ENCODE measurements at places on chromosomes 13 and 19.

DNA sequence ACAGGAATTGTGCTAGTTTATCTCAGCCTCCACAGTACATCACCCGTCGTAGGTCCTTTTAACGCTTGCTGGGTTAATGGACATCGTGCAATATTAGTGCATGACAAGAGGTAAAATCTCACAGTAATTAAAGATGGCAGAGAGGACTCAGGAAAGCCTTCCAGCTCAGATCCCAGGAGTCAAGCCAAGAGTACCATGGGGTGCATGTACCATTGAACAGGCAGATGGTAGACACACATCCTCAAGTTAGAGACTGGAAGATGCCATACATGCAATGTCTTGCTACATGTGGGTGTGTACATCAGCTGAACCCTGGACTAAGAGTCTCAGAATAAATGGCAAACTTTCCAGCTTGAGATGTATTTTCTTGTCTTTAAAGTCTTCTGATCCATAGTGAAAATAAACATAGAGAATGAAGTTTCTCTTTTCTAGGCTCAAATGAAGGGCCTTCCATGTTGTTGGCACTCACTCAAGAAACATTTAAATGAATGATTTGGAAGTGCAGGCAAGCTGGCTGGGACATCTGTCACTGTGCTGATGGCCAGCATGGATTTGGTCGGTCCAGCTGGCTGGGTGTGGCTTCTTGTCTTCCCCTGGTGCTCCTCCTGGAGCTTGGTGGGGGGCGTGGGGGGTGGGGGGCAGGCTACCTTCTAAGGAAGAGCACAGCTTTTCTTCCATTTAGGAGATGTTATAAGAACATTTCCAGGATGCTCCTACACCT, 290.9 kb upstream of the MAB21L1 start:
- DNase-seq, result no peak

- DNase-seq, result no peak
Measured at GRCh38 chr13:53311561-53311960, 282.9 kb downstream of the OLFM4 start.

DNA sequence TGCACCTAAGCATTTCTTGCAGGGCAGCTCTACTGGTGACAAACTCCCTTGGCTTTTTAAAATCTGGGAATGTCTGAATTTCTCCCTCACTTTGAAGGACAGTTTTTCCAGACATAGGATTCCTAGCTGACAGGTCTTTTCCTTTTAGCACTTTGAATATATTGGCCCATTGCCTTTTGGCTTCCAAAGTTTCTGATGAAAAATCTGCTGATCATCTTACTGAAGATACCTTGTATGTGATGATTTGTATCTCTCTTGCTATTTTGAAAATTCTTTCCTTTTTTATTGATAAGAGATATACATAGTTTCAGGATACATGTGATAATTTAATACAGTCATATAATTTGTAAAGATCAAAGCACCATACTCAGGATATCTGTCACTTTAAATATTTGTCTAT, 211.1 kb downstream of the ZIC5 start:
- DNase-seq, result no peak

DNA sequence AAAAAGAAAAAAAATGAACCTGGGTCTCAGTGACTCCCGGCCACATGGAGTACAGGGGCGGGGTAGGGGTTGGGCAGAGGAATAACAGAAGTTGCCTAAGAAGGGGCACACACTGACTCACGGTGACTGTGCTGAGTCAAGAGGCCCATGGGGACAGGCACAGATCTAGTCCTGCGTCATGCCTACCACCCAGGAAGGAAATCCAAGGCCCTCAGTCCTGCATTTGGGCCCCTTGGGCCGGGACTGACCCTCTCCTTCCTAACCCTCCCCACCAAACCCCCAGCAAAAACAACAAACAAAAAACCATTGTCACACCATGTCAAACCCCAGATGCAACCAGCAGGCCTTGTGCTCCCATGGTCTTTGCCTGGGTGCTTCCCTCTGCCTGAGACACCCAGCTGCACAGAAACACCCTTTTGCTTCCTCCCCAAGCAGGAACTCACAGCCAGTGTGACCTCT, 9.6 kb upstream of the NOTCH3 start:
- DNase-seq, result peak; percentile 93

DNA sequence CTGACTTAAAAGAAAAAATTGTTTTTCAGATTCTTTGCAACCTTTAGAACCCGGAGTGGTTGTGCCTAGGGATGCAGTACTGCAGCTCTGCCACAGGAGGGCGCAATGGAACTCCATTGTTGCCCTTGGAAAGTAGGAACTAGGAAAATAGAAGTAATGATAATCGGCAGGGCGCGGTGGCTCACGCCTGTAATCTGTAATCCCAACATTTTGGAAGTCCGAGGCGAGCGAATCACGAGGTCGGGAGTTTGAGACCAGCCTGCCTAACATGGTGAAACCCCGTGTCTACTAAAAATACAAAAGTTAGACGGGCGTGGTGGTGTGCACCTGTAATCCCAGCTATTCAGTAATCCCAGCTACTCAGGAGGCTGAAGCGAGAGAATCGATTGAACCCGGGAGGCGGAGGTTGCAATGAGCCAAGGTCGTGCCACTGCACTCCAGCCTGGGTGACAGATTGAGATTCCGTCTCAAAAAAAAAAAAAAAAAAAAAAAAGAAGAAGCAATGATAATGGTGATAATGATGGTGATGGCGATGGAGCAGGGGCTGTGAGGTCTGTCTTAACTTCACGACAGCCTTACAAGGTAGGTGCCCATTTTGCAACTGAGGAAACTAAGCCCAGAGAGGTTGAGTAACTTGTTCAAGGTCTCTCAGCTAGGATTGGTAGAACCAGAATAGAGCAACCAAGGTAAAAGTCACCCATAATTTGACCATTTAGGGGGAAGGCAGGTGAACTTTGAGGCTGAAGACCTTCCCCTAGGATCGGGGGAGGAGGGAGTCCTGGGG, 5.5 kb upstream of the ADAMTS10 start:
- no peak for DNase-seq

- DNase-seq, result peak; percentile 61
Measured at GRCh38 chr13:112244495-112245177, 131.5 kb upstream of the SPACA7 start.

- DNase-seq, result no peak
Measured at GRCh38 chr19:44718441-44719261, 19.7 kb downstream of the CEACAM16 start.

DNA sequence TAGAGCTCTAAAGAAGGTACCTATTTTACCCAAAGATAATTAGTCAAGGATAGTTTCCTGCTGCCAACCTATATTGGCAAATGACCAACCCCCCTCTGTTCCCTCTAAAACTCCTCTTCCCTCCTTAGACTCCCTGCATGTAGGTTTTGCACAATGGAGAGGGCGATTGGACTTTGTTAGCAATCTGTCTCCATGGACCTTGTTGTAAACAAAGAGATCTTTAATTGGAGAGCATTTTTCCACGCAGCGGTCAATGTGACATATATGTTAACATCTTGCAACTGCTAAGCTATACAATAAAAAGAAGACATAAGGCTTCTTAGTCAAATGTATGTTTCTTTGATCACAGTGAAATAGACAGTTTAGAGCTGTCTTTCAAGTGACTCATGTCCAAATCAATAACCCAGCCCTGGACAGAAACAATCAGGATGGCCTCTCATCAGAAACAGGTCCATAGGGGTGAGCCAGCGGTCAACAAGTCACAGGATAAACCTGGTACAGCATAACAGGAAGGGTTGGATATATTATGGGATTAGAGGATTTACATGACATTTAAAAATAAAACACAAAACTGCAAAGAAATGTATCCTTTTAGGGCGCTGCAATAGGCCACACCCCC, 69.7 kb upstream of the UBL3 start:
- no peak for DNase-seq

- DNase-seq, result no peak
Measured at GRCh38 chr19:16026131-16026530, 50.2 kb upstream of the TPM4 start.

DNA sequence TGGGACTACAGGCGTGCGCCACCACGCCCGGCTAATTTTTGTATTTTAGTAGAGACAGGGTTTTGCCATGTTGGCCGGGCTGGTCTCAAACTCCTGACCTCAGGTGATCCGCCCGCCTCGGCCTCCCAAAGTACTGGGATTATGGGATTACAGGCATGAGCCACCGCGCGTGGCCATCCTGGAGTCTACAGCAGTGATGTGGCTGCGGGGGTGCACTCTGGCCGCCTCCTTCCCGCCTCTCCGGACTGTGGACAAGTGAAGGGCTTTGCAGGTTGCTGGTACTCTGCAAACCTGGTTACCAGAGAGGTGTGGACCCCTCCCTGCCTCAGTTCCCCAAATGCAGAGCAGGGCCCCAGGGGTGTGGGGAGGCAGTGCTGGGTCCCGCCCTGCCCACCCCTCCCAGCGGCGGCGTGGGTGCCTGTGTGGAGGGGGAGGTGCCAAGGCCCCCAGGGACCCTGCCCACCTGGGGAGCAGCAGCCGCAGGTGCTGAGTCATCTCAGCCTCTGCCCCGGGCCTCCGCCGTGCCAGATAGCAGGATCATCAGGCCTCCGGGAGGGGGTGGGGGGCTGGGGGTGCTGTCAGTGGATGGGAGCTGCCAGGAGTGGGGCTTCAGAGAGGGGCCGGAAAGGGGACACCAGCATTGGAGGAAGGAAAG, 23.1 kb downstream of the ARID3A start:
- no peak for DNase-seq

DNA sequence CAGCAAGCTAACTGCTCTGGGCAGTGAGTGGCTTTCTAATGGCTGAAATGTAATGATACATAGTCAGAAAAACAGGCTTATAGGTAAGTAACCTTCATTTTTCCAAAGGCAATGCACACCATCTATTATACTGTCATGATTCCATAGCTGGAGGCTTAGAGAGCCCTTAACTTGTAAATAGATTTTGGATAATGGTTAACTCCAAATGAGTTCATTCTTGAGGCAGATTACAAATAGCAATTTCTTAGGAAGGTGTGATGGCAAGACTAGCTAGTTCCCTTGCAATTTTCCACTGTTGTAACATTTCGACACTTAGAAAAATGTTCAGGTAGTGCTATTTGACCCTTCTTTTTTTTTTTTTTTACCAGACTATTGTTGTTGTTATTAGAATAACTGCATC, 789.8 kb upstream of the PCDH9 start:
- no peak for DNase-seq

DNA sequence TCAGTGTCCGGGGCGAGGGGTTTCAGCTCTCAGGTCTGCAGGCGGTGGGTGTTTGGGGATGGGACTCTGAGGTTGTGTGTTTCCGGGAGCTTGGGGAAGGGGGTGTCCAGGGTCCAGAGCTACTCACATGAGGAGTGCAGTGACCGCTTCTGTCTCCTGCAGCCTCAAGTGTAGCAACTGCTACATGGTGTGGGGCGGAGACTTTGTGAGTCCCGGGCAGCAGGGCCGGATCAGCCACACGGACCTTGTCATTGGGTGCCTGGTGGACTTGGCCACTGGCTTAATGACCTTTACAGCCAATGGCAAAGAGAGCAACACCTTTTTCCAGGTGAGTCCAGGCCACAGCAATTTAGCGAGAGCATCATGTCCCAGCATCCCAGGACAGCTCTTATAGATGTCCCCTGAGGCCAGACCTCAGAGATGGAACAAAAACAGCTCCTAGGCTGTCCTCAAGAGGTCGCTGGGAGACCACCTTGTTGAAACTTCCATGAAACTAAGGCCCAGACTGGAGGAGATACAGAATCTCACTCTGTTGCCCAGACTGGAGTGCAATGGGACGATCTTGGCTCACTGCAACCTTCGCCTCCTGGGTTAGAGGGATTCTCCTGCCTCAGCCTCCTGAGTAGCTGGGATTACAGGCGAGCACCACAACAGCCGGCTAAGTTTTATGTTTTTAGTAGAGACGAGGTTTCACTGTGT, 44.9 kb downstream of the RYR1 start:
- DNase-seq, result no peak

DNA sequence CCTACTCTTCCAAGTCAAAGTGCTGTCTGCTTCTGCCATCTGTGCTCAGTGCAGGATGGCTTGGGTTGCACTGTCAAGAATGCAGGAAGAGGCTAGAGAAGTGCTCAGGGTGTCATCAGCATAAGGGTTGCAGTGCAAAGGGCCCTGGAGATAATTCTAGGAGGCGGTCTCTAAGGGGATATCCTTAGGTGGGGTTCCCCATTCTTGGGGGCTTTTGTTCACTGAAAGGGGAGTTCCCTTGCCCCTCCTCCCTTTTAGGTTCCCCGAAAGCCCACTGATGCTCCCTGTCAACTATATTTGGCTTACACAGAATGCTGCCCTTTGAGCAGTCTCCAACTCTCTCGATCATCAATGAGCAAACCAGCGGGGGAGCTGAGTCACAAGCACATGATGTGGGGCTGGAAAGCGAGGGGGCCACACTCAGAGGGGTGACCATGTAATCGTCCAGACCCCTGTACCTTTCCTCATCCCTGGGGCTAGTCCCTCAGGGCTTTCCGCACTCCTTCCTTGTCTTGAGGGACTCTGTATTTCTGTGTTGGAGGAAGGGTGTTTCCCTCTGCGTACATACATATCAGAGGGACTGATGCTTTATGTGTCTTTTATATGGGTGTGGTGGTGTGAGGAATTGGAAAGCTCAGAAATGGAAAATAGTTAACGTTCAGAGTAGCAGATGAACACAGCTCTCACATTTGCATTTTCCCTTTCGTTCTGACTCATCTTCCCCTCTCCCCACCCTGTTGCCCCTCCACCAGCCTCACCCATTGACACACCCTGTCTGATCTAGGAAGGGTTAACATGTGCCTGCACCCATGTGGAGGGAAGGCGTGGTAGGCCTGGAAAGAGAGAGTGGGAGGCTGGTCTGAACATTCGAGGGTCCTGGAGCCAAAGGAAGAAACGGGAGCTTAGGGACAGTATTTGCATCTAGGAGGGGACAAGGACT, 6.7 kb downstream of the ZBTB32 start:
- DNase-seq, result no peak

- no peak for DNase-seq
Measured at GRCh38 chr13:97240788-97241734, 18.9 kb downstream of the MBNL2 start.

DNA sequence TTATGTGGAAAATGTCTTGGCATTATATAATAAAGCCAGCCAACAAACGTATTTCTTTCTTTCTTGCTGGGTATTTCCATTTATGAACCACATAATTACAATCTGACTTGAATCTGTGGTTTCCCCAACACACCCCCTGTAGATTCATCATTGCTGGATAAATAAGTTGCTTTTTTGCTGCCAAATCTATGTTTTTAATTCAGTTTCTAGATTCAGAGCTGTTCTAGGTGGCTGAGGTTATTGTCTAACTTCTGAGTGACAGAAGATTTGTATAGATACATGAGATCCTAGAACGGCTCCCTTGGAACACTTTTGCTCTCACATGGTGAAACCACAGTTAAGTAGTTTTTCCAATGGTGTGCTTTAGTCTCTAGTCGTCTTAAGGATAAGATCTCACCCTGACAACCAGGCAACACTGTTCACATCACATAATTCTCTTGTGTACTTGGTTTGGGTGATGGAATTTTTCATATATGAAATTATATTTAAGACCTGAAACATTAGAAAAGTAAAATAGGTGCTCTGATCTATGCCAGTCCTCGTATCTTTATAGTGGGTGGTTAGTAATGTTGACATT, 239.1 kb downstream of the KLF12 start:
- DNase-seq, result no peak

Measured in coronary artery (tissue), 2 donors.